ENCODE measurements at places on chromosomes 12 and 14.
A peak's percentile ranks its signal among the peaks of the same experiment; 100 is the strongest.

DNA sequence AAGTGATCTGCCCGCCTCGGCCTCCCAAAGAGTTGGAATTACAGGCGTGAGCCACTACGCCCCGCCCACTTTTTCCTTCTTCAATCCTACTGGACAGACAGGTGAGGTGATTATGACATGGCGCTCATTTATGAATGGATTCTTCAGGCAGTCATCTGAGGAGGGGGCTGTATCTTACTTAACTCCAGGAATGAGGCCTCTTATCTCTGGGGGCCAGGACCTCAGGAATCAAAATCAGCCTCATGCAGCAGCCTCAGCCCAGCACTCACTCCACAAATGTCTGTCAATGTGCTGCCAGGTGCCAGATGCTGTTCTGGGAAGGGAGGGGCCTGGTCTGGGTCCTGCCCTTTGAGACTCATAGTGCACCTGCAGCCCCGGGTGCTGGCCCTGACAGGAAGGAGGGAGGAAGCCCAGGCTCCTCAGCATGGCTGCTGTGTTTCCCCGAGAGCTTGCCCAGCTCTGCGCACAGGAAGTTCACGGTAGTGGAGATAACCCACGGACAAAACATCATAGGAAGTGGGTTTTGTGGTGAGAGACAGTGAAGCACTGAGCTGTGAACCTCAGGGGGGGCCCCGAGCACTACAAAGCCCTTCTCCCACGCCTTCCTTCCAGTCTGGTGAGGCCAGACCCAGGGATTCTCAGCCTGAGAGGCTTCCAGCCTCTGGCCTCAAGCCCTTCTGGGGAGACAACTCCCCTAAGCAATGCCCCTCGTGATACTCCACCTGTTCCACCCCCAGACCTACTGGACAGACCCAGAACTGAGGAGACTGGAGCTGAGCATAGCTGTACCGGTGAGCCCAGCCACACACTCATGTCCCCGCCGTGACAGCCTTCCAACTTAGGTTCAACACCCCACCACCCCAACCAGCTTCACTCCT, 22.3 kb downstream of the GALNT6 start:
- DNase-seq = peak; percentile 70

DNA sequence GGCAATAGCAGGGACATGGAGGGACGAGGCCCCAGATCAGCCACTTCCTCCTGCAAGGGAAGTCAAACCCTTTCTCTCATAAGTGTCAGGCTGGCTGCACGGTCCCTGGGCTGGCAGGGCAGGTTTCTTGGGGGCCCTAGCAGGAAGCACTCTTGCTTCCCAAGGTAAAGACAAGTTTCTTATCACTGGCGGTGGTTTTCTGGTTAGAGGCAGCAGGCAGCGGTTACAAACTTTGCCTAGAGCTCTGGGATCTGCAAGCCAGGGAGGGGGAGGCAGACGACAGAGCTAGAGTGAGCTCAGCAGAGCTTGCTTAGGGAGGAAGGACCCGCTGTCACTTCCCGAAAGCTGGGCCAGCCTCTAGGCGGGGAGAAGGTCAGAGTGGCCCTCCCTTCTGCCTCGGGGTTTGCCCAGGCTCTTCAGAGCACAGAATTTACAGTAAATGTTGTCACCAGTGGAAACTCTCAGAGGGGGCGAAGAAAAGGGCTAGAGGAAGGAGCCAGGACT, 20.4 kb downstream of the BATF start:
- DNase-seq = peak; percentile 57

DNA sequence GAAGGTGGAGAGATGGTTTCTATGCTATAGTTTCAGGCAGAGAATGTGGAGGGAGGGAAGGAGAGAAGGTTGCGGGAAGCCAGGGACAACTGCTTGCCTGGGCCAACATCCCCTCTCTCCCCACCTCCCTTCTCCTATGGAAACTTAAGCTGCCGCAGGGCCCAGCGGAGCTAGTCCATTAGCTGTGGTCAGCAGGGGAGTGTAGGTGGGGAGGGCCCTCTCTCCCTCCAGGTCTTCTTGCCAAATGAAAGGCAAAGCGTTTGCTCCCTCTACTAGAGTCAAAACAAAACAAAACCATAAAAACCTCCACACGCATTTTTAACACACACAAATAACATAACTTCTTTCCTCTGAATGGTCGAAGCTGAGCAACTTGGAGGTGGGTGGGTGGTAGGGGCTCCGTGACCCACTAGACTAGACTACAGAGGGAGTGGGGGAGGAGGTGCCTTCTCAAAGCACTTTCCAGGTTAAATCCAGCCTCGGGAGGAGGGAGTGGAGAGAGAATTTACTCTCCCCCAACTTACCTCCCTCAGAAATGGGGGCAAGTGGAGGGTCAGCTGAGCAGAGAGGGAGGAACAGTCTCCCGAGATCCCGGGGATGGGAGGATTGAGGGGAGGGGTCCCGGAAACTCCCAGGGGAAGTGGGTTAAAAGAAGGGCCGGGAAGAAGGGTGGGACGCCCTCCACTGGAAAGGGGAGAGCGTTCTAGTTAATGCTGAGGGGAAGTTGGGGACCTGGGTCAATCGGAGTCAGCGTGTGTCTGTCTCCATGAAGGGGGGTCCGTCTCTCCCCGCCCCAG, 4.6 kb upstream of the CACNB3 start:
- no peak for DNase-seq

DNA sequence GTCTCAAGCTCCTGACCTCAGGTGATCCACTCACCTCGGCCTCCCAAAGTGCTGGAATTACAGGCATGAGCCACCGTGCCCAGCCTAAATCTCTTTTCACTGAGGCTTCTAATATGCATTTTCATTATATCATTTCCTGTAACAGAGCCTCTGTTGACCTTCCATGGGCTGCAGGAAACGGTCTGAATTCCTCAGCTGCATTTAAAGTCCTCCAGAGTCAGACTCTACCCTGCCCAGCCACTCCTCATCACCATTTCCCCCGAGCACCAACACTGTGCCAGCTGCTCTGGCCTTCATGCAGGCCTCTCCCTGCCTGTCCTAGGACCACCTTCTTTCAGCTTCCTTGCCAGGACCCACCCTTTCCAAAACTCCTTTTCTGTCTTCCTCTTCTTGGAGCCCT, 9.8 kb upstream of the NFKBIA start:
- no peak for DNase-seq

- DNase-seq = no peak
Observed at GRCh38 chr14:32572867-32573150, 243.7 kb downstream of the AKAP6 start.

GRCh38 chr14:56247495-56248200, 129.4 kb downstream of the PELI2 start:
- no peak for DNase-seq

- DNase-seq = no peak
Observed at GRCh38 chr14:89378119-89378518, 38.9 kb downstream of the FOXN3 start.

DNA sequence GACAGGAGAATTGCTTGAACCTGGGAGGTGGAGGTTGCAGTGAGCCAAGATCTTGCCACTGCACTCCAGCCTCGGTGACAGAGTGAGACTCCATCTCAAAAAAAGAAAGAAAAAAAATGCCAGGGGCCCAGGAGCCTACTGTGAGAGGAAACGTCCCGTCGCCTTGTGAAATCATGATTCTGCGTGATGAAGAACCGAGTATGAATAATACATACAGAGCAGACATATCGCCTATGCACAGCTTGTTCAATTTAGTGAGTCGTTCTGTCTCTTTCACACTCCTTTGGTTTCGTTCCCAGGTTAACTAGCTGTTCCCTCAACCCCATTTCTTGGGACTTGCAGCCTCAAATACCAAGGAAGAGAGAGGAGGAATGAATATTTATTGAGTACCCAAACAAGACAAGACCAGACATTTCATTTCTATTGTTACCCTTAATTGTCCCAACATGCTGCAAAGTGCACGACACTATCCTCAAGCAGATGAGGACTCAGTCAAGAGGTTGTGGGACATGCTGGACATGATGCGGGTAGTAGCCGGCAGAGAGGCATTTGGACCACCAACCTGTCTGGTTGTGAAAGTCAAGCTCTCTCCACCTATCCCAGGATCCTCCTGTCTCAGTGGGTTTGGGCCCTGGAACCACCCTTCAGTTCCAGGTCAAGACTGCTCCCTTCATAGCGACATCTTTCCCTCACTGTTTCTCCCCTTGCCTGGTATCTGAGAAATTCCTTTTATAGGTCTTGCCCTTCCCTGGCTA, 8.6 kb upstream of the CD27 start:
- DNase-seq = no peak

- DNase-seq = no peak
Observed at GRCh38 chr14:50658203-50658602, 9.9 kb downstream of the SAV1 start.

DNA sequence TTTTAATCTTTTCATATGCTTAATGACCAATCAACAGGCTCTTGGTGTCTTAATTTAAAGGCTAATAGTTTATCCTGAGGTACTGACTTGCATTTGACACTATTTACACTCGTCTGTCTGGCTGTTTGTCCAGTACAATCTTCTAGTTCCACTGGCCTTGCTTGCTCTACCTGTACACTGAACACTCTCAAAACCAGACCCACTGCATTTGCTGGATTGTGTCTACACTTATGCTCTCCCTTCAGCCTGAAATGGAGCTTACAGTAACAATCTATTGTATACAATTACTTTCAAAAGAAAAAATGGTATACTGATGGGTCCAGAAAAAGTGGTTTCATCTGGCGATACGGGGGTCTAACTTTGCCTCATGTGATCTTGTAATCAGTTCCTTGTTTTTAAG, 2.3 kb upstream of the ACSS3 start:
- no peak for DNase-seq

GRCh38 chr14:91380610-91381371, 36.8 kb downstream of the CCDC88C start:
- no peak for DNase-seq

DNA sequence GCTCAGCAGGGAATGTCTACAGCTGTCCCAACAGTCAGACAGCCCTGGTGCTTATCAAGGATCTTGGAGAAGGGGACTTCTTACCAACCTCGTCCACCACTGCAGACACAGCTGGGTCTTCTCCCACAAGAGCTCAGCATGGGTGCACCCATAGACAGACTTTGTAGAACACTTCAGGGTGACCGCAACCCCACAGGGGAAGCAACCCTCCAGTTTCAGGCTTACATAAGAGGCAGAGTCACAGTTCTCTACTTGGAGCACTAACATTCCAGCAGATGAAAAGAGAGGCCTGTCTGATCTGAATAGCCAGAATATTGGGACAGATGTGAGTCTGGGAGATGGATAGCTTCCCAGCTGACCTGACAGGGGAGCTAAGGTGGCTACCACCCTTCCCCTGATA, 3.5 kb upstream of the CLEC1A start:
- DNase-seq = no peak

GRCh38 chr12:75564398-75564797, 53.0 kb upstream of the KRR1 start:
- no peak for DNase-seq

DNA sequence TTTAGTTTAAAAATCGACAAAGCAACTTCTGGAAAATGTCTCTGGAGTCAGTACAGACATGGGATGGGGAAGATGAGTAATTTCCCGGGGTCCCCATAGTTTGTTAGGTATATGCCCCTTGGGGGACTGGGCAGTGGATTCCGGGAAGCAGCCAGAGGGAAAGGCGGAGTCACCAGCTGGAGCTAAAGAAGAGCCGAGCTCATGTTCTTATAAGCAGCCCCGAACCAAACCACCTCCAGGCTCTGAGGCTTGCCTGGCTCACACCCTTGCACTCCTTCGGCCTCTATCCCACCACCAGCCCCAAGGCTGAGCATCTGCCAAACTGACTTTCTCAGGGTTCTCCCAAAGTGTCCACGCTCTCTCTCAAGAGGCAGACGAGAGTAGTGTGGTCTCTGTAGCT, 117.8 kb downstream of the PAH start:
- no peak for DNase-seq

GRCh38 chr12:3409662-3410061, 81.3 kb upstream of the PRMT8 start:
- no peak for DNase-seq

DNA sequence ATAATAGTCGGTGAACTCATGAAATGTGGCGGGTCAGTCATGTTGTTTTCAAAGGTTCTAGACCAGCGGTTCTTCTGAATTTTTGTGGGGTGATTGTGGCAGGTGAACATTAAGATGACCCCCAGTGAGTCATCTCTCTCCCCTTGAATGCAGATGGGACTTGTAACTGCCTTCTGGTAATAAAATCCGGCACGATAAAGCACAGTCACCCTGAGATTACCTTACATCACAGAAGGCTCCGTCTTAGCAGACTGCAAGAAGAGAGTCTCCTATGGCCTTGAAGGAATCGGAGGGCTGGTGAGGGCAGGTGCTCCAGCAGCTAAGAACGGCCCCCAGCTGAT, 189.6 kb downstream of the FOXN3 start:
- DNase-seq = no peak

GRCh38 chr12:47838286-47838931, 18.7 kb upstream of the HDAC7 start:
- DNase-seq = no peak

DNA sequence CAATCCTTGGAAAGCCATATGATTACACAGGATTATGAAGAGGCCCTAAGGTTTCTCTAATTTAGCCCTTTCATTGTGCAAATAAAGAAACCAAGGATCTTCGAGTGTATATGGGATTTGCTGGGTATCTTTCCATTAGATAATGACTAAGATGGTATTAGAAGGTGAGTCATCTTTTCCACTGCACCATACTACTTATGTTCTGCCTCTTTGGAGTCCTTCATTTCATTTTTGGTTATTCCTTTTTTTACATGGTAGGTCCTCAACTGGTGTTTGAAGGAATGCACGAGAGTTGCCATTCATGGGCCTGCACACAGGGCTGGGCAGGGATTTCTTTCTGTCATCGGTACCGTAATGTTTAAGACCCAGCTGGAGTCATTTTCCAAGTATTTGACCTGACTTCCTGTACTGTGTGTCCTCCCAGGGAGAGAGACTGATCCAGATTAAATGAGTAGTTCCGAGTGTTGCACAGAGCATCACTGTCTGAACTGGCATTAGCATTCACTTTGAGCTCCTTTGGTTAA, 85.7 kb downstream of the BORCS5 start:
- DNase-seq = no peak

- DNase-seq = no peak
Observed at GRCh38 chr14:21033133-21033698, 1.4 kb downstream of the RNASE13 start.

- DNase-seq = no peak
Observed at GRCh38 chr12:81441629-81442028, 317.5 kb downstream of the PPFIA2 start.
